ENCODE measurements at places on chromosomes 4 and X. TPM values are rescaled to one million over a fixed set of nuclear protein-coding genes. Genes with fewer than 3 reads are reported as not detected.

- H3K4me1 ChIP-seq: peaks cover 10% of the 10 kb centered on the region
- no peaks in the 10 kb centered on the region for H3K36me3 ChIP-seq
- no peak for DNase-seq
Measured at GRCh38 chr4:1137850-1138249, 24.5 kb upstream of the RNF212 start.

DNA sequence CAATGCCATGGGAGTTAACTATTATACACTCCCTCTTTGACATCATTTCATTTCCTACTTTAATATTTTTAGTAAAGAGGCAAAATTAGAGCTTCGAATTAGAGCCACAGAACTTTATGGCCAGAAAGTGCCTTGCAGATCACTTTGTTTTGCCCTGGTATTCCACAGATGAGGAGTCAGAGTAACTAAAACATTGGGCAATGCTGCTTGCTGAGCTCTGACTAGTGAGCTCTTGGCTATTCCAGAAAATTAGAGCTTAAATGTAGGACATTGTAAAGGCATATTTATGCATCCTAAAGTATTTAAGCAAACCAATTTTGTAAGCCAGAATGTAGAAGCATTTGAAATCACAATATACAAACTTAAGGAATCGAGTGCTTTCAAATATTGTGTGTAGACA, 6.3 kb upstream of the ZNF827 start:
- no peaks in the 10 kb centered on the region for H3K4me1 ChIP-seq
- H3K36me3 ChIP-seq: no peaks in the 10 kb centered on the region
- H3K27ac ChIP-seq: no peak overlapping the region
- no peak overlapping the region for H3K4me3 ChIP-seq
- DNase-seq: no peak
- H3K27me3 ChIP-seq: peaks cover 8% of the 10 kb centered on the region

DNA sequence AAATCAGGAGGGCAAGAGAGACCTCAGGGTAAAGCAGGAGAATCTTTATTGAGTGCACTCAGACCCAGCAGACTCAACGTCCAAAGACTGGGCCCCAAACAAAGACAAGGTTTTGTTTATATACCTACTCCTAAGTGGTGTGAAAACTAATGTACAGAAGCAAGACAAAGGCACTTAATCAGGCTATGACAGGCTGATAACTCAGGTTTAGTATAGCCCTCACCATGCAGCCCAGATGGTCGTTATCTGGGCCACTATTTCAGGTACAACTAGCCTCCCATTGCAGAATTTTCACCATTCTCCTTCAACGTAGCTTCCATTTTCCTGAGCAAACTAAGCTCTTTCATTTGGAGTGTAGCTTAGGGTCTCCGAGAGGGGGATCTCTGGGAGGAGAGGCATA, 36.9 kb downstream of the SULT1E1 start:
- no peak overlapping the region for H3K27ac ChIP-seq
- no peaks in the 10 kb centered on the region for H3K36me3 ChIP-seq
- no peaks in the 10 kb centered on the region for H3K4me1 ChIP-seq
- H3K4me3 ChIP-seq: no peak overlapping the region

- no peaks in the 10 kb centered on the region for H3K36me3 ChIP-seq
- no peak overlapping the region for H3K4me3 ChIP-seq
- H3K27me3 ChIP-seq: no peaks in the 10 kb centered on the region
- H3K4me1 ChIP-seq: no peaks in the 10 kb centered on the region
Measured at GRCh38 chr4:92172203-92172602, 131.6 kb upstream of the GRID2 start.

The DNAAF6 gene
- not detected for polyA plus RNA-seq

The IGFBP7 gene
- not detected for polyA plus RNA-seq

Measured in CD4-positive, CD25-positive, alpha-beta regulatory T cell (primary cell).